Mammary epithelial cell (primary cell): ENCODE measurements at places on chromosomes 3 and 15. TPM values are rescaled to one million over a fixed set of nuclear protein-coding genes. Genes with fewer than 3 reads are reported as not detected.

The VILL gene
- 1.8 TPM for total RNA-seq

The FSD2 gene
- total RNA-seq = under 0.01 TPM

The CLRN1 gene
- total RNA-seq = not detected

The GMNC gene
- total RNA-seq = under 0.01 TPM

The MUC20 gene
- 0.24 and 0.64 TPM in 2 replicates for total RNA-seq

The CYP8B1 gene
- not detected in 2 replicates for total RNA-seq

The HMCES gene
- 36.2 TPM for total RNA-seq

The GMPS gene
- 79.2 and 90.4 TPM in 2 replicates for total RNA-seq

The LTF gene
- not detected in 2 replicates for total RNA-seq

The GPR149 gene
- total RNA-seq = not detected

The IGSF10 gene
- not detected in 2 replicates for total RNA-seq

The LCTL gene
- not detected in 2 replicates for total RNA-seq

The GPR15 gene
- total RNA-seq = not detected in 2 replicates

The SHF gene
- total RNA-seq = 0.50 TPM

The SH2D7 gene
- not detected for total RNA-seq

The ZNF621 gene
- 20.0 TPM for total RNA-seq

The CLDN11 gene
- total RNA-seq = 0.21 TPM in 1 of 2 replicates, not detected in the other

The UBA7 gene
- 5.2 and 9.1 TPM in 2 replicates for total RNA-seq

The WDR48 gene
- total RNA-seq = 26.9 and 31.6 TPM in 2 replicates

The ADPRH gene
- 1.0 and 1.2 TPM in 2 replicates for total RNA-seq

The SLC28A1 gene
- total RNA-seq = not detected in 2 replicates

The CKMT1B gene
- 33.2 and 47.5 TPM in 2 replicates for total RNA-seq

The SEMA6D gene
- total RNA-seq = under 0.01 TPM

The MNS1 gene
- total RNA-seq = under 0.01 TPM

The WDR72 gene
- total RNA-seq = 1.0 TPM

The ZNF710 gene
- 9.7 TPM for total RNA-seq

The SNX22 gene
- 0.31 TPM in 1 of 2 replicates, not detected in the other for total RNA-seq

The FBXL22 gene
- 1.7 TPM for total RNA-seq

The CHL1 gene
- total RNA-seq = not detected in 2 replicates

The SLC22A13 gene
- total RNA-seq = 2.5 and 3.4 TPM in 2 replicates

The FEZF2 gene
- total RNA-seq = not detected in 2 replicates

The KLHL40 gene
- not detected in 2 replicates for total RNA-seq

The PCOLCE2 gene
- 3.5 TPM for total RNA-seq

The ANKRD34C gene
- not detected for total RNA-seq

The TMEM207 gene
- total RNA-seq = not detected

The GNAT1 gene
- 1.8 TPM in 1 of 2 replicates, not detected in the other for total RNA-seq

The STRC gene
- total RNA-seq = 0.67 TPM

The ZIC1 gene
- total RNA-seq = under 0.01 TPM

The DCLK3 gene
- not detected for total RNA-seq

The LRRC34 gene
- total RNA-seq = 2.3 TPM

The BUB1B gene
- 15.2 and 34.6 TPM in 2 replicates for total RNA-seq

The GOLIM4 gene
- total RNA-seq = 25.8 and 31.4 TPM in 2 replicates

The INKA1 gene
- 17.3 TPM for total RNA-seq

The NECTIN3 gene
- 7.5 and 11.6 TPM in 2 replicates for total RNA-seq

The GATM gene
- total RNA-seq = 4.5 TPM

The PRSS50 gene
- total RNA-seq = not detected in 2 replicates

The GP5 gene
- total RNA-seq = 0.11 and 0.42 TPM in 2 replicates

The BLM gene
- total RNA-seq = 4.0 and 9.2 TPM in 2 replicates

The BNC1 gene
- total RNA-seq = 85.3 and 108 TPM in 2 replicates

The PLSCR2 gene
- not detected in 2 replicates for total RNA-seq
